ENCODE measurements at places on chromosomes 11 and 22.

DNA sequence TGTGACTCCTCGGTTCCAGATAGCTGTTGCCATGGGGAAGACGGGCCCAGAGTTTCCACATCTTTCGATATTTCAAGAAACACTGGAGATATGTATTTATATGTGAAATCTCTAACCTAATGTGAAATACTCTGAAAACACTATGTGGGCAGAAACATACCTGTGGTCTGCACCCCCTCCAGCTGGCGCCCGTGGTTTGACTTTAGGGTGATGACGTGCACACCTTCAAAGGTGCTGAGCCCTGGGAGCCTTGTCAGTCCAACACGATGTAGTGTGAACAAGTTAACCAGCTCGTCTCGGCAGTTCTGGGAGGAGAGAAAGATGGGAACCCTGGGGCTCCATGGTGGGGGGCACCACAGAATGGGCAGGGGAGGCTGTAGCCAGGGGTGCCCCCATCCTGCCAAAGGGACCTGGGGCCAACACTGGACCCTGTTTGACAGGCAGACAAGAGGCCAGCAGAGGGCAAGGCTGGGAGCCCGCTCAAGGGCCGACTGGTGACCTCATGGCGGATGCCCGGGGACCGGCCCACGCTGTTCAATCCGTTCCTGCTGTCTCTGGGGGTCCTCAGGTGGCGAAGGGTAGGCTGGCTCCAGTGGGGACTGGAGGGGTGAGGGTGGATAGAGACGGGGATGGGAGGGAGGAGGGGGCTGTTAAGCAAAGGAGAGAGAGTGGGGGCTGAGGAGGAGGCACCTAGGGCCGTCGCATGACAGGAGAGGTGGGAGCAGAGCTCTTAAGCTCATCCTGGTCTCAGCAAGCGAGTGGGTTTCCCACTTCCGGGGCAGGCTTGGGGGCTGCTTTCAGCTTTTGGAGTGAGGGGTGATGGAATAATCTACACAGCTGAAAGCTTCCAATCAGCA, 43.8 kb downstream of the TRIOBP start:
- no peak for DNase-seq

GRCh38 chr11:2442589-2442988, 1.7 kb downstream of the TRPM5 start:
- no peak for DNase-seq

GRCh38 chr22:49621601-49622210, 206.0 kb downstream of the BRD1 start:
- no peak for DNase-seq

GRCh38 chr22:37430941-37431340, 3.7 kb upstream of the ELFN2 start:
- DNase-seq: no peak

DNA sequence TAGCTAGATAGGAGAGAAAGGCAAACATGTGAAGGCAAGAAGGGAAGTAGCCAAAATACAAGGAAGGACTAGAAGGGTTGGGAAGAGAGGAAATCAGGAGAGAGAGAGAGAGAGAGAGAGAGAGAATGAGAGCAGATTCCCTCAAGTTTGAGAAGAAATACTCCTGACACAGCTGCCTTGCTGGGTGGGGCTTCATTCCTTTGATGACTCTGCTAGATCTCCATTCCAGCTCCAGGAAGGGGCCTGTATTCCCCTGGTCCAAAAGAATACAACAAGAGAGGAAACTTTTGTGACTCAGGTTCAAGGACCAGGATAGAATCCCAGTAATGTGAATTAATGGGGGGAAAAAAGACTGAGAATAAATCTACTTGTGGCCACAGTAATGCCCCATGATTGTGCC, 62.9 kb upstream of the SPON1 start:
- DNase-seq: no peak

GRCh38 chr11:70900540-70900939, 351.8 kb downstream of the SHANK2 start:
- no peak for DNase-seq

- DNase-seq: no peak
Observed at GRCh38 chr11:61171907-61172306, 10.7 kb upstream of the VPS37C start.

DNA sequence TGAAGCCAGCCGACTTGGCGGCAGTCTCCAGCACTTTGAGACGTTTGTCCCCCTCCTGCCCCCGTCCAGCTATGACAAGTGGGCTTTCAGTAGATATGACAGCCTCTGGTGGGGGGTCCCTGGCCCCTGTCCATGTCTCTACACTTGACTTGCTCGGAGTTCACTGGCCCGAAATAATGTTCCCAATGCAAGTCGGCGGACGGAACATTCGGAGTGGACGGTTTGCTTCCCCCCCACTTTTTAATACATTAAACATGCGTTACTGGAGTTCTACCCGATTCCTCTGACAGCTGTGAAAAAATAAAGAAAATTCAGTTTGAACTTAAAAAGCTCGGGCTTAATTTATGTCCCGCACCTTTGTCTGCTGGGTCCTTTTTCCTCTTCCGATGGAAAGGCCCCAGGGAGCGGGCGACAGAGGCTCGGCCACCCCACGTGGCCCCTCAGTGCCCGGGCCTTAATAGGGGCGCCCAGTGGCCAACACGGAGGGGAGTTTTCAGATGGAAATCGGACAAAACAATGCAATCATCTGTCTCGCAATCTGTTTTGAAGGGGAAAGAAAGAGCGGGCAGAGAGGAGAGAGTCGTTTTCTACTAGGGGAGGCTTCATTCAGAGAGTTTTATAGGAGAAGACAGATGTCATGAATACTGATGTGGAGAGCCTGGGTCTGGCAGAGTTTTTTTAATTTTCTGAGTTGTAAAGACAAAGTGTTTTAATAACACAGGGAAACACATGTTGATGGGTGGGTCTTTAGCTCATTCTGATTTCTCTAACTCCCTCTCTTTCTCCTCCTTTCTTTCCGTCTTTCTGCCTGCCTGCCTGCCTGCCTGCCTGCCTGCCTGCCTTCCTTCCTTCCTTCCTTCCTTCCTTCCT, 50.2 kb downstream of the SMIM38 start:
- no peak for DNase-seq

- DNase-seq: no peak
Observed at GRCh38 chr11:11477695-11478420, 124.8 kb upstream of the CSNK2A3 start.

DNA sequence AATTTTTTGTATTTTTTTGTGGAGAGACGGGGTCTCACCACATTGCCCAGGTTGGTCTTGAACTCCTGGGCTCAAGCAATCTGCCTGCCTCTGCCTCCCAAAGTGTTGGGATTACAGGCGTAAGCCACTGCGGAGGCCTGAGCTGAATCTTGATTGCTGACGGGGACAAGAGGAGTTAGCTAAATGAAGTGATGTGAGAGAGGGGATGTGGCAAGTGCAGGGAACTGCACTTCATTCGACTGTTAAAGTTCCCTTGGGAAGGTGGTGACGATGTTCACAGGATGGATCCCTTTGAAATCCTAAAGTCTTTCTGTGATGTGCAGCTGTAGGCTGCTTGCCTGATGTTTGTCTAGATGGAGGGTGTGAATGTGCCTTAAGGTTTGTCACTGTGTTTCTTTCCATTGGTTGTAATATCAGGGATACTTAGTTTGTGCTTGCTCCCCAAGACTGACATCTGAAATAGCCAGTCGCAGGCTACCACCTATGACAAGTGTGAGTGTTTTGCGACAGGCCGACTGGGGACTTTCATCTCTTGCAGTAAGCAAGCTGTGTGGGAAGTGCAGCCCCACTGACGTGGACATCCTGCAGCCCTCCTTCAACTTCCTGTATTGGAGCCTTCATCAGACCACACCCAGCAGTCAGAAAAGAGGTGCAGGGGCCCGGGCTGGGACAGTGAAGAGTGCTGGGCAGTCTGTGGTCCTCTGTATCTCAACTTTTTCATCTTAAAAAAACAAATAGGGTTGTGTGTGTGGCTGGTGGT, 19.6 kb upstream of the CCDC134 start:
- peak; percentile 64 for DNase-seq

- no peak for DNase-seq
Observed at GRCh38 chr22:45554040-45554406, 51.3 kb downstream of the FBLN1 start.

DNA sequence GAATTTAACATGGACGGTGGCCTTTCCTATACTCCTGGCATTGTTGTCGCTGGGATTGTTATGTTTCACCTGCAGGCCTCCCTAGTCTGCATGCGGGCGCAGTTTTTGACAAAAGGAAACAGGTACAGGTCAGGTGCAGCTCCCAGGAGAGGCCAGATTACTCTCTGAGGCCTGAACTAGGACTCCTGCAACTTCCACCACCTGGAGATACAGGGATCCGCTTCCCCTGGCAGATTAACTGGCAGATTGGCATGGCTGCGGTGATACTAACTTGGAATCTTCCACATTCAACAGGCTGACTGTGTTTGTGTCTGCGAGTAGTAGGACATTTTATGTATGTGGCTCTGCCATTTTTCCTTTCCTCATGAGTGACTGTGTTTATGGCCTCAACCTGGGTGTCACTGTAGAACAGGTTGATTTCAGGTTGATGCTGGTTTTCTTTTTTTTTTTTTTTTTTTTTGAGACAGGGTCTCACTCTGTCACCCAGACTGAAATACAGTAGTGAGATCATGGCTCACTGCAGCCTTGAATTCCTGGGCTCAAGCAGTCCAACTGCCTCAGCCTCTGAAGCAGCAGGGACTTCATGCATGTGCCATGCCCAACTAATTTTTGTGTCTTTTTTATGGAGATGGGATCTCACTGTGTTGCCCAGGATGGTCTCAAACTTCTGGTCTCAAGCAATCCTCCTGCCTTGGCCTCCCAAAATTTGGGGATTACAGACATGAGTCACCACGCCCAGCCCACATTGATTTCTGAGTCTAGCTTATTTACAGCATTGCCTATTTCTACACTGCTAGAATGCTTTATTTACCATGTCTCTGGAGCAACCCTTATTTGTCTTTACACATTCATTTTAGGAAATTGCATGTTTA, 1.7 kb upstream of the USP28 start:
- no peak for DNase-seq

GRCh38 chr11:133526790-133527189, 5.5 kb downstream of the OPCML start:
- DNase-seq: no peak

DNA sequence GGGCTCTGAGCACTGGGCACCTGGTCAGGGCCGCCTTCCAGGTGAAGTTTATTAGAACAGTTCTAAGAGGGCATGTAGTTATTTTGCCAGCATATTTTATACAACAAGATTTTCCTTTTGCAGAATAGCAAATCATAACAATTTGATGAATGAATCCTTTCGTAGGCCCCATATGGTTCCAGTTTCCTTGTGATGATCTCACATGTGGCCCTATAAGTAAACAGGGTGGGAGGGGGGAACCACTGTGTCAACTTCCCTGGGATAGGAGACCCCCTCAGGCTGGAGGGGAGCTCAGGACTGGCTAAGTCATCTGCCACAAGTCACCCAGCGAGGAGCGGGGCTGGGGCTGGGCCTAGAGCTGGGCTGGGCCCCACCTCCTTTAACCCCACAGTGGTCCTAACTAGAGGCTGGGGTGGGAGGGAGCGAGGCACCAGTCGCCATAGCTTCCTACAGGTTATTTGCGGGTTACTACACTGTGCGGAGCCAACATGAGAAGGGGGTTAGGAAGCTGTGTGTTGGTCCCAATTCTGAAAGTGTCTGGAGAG, 4.2 kb downstream of the FBLN1 start:
- DNase-seq: no peak

DNA sequence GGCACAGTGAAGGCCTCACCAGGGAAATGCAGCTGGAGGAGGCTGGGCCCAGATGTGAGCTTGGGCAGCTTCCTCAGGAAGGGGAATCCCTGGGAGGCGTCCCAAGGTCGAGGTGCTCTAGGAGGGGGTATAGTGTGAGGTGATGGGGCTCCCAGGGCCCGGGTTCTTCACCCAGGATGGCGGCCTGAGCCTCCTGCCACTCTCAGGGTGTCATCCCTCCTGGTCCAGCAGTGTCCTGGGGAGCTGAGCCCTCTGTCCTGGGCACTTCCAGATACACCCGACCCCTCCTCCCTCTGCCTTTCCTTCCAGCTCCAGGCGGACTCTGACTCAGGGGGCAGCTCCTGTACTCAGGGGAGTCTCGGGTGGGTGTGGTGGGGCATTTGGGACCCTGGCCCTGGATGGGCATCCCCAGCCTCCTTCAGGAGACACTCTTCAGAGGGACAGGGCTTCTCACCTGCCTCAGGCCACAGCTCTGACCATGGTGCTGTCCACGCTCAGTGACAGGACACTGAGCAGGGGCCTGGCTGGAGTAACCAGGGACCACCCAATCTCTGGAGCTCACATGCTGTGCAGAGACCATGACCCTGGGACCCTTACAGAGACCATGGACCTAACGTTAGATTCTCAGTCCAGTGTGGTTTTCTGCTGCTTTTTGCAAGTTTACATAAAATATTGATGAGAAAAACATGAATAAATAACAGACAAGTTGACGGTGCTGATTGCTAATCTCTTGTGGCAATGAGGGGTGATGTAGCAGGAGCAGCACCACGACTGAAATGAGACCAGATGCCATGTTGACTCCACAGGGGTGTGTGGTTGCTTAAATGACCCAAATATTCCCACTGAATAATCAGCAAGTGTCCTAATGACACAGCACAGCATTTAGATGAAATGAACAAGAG, 101.9 kb downstream of the GGTLC2 start:
- DNase-seq: no peak

GRCh38 chr11:104918113-104918824, 20.0 kb upstream of the CASP12 start:
- DNase-seq: no peak

- no peak for DNase-seq
Observed at GRCh38 chr22:49366437-49366836, 461.2 kb downstream of the BRD1 start.

GRCh38 chr11:111021131-111021530, 224.4 kb upstream of the POU2AF2 start:
- no peak for DNase-seq

Measured in T-helper 17 cell (primary cell).